ENCODE measurements at places on chromosomes 4 and X.

DNA sequence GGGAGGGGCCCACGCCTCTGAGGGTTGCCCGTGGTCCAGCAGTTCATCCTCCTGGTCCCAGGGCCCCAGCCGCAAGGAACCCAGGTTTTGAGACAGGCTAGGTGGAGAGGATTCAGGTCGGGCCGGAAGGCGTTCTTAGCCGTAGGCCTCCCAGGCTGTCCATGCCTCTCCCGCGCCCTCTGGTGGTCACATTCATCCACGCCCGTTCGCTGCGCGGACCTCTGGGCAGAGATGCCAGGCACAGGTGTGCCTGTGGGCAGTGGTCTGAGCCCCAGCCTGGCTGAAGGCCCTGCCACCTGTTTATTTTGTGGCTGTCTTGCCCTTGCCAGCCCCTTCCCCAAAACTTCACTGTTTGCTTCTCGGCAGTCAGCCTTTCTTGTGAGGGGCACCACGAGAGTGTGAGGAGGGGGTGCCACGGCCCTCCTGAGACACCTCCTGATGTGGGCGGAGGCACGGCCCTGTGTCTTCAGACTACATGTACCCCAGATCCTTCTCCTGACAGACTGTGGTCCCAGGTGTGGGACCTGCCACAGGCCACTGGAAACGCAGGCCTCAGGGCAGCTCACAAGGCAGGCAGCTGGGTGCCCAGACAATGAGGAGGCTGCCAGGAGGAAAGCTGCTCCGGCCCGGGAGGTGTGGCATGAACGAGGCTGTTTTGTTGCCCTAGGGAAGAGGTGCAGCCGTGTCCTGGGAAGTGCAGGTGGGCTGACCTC lies 5.0 kb downstream of the UVSSA start:
- peak; percentile 78 for DNase-seq

DNA sequence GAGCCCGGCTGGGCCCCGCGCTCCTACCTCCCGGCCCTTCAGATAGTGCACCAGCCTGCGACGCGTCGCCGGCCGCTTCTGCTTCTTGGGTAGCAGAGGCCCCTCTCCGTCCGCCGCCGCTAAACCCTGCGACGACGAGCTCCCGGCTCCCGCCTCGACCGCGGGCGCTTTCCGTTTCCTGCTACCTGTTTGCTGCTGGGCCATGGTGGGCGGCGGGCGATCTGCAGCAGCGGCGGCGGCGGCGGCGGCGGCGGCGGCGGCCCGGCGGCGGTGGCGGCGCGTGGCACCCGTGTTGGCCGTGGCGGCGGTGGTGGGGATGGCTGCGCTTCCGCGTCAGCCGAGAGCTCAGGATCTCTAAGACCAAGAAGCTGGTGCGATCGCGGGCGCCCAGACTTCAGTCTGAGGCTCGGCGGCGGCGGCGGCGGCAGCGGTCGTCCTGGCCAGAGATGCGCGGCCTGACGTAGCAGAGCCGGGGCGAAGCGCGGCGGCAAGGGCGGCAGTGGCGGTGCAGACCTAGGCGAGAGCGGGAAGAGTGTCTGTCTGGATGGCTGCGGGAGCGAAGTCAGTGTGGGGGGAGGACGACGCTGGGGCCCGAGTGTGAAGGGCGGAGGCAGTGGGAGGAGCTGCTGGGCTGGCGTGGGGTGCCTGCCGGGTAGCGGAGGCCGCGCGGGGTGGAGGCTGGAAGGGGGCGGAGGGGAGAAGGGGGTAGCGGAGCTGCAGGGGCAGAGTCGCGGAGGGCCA lies at the start of gene DCAF12L2:
TSS of gene DCAF12L2 (minus strand) at position 569 of the 741 bp plus-strand sequence. CDS start at position 204, 365 bp downstream.
- no peak for DNase-seq

DNA sequence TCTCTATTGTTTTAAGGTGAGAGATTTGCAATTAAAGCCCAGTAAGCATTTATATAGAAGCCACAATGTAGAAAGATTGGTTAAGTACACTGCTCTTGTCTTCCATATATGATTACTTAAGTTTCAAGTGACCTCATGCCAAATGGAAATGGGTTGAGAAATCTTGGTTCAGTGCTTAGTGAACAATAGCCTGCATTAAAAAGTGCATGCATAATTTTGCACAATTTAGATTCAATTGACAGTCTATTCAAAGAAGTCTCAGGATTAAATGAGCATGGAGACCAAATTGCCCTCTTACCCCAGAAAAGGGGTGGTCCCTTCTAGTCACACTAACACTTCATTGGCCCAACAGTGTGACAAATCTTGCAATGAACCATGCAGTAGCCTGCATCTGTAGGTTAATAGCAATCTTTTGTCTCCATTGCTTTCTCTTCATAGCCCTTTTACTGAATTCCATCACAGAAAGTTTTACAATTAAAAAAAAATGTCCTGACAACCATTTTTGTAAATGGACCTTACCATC lies 93.6 kb downstream of the HHIP start:
- DNase-seq: no peak

DNA sequence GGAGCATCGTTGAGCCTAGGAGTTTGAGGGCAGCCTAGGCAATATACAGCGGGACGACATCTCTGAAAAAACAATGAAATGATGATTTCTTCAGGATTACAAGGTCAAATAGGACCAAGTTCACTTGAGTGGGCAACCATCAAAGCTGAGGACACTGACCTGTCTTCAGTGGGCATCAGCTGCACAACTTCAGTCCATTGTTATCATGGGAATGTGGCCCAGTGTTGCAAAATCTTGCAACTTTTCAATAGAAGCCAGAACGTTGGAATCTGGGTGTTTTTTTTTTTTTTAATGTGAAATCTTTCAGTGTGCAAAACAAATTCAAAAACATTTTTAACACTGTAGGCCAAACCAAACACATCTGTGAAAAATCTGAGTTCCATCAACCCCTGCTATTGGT lies 155.4 kb upstream of the PLAC1 start:
- no peak for DNase-seq

DNA sequence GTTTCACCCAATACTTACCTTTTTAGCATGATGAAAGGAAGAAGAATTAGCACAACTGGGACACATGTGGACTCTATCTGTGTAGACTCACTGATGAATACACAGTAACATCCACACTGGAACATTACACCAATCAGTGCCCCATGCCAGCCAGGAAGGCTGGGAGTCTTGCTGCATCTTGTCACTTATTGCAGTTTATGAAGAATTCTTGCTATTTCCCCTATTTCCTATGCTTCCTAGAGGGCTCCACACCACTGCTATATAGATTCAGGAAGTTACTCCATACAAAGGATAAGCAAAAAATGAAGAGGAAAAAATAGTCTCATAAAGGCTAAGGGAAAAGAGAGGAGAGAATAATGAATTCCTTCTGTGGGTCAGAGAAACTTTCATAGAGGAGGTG lies 201.0 kb downstream of the CAMK2D start:
- no peak for DNase-seq

GRCh38 chrX:115894087-115894486 lies 276.5 kb upstream of the AGTR2 start:
- DNase-seq: no peak

DNA sequence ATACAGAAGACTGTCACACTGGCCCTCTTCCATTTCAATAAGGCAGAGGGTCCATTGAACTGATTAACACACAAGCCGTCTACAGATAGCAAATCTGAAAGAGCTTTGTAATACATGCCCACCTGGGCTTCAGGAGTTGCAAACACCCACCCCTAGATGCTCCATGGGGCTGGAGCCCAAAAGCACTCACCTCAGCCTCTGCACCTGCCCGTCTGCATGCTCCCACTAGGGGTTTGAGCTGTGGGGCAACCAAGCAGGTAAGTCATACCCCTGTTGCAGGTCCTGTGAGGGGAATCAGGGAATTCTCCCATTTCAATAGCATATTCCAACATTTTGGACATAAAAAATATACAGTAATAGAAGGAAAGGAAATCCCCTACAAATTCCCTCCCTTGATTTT lies 243.0 kb upstream of the KCNIP4 start:
- no peak for DNase-seq

- no peak for DNase-seq
These were observed at the start of gene VEGFC for GRCh38 chr4:176792326-176793059. VEGFC (minus strand) TSS chr4:176792922; CDS start chr4:176792311, 611 bp downstream.

GRCh38 chr4:120857312-120857711 lies 65.2 kb downstream of the PRDM5 start:
- DNase-seq: no peak

- DNase-seq: peak; percentile 18
These were observed 108.3 kb upstream of the MED14 start for GRCh38 chrX:40843643-40844042.

DNA sequence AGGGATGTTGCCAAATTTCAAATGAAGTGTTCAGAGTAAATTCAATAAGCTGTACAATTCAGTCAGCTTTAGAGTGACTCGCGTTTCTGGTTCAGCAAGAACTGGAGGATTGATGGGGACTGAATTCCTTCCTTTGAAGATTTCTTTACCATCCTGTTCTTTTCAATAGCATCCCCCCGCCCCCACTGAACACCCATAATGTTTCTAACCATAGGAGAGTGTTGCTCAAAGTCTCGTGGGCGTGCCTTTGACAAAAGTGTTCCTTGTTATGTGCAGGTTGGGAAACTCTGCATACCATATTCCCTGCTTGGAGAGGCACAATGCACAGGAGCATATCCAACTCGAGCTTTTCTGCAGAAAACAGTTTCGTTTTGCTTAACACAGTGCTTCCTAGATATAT lies 323.5 kb upstream of the CASK start:
- DNase-seq: peak; percentile 84

- DNase-seq: no peak
These were observed 18.1 kb downstream of the GUCY2F start for GRCh38 chrX:109463784-109464183.

GRCh38 chrX:24498181-24498580 lies 33.1 kb downstream of the PDK3 start:
- no peak for DNase-seq

DNA sequence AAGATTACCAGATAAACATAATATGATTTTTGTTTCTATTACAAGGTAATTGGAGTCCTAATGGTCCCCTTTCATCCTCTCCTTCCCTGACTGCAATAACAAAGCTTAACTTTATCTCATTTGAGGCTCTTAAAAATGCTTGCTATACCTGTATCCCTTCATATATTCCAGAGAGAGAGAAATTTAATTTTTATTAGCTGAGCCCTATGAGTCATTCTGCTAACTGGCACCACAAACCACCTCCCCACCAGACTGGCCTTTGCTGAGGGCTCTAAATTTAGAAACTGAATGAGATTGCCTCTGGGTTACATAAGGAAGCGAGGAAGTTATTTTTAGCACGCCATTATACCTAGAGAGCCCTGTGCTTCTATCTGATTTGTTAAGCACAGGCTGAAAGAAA lies 27.4 kb downstream of the CBLL2 start:
- no peak for DNase-seq

- no peak for DNase-seq
These were observed 35.5 kb downstream of the TET2 start for GRCh38 chr4:105182211-105182610.

- no peak for DNase-seq
These were observed 56.6 kb downstream of the DKK2 start for GRCh38 chr4:106979476-106979875.

DNA sequence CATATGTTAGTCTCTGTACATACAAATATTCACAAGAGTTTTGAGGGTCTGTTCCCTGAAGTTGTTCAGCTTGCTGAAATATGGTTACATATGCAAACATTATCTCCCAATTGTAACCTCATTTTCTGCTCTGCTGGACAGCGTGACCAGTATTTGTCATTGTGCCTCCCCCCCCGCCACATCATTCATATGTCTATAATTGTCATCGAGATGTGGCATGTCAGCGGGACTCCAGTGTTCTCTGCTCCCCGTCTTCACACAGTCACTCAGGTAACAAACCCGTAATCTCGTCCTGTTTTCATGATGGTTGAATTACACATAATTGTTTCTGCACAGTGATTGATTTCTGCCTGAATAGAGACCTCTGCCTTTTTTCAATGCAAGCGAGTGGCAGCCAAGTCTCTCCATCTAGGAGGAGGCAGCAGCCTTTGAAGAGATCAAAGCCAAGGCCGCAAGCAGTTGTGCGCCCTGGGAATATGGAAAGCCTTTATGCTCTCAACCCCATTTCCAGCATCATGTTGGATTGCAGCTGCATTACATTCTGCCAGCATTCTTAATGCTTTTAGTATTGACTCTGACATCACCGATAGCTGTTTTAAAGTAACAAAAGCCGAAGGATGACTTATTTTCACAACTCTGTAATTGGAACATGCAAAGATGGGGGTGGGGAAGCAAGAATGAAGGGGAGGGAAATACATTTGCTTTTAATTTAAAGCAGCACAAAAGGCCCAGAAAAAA lies 27.4 kb downstream of the LEF1 start:
- no peak for DNase-seq

- no peak for DNase-seq
These were observed 219.6 kb downstream of the DKK2 start for GRCh38 chr4:106816496-106816895.

GRCh38 chr4:121675715-121676114 lies 21.1 kb downstream of the ANXA5 start:
- DNase-seq: peak; percentile 26

GRCh38 chrX:151912221-151912620 lies 468 bp upstream of the MAGEA4 start:
- no peak for DNase-seq

DNA sequence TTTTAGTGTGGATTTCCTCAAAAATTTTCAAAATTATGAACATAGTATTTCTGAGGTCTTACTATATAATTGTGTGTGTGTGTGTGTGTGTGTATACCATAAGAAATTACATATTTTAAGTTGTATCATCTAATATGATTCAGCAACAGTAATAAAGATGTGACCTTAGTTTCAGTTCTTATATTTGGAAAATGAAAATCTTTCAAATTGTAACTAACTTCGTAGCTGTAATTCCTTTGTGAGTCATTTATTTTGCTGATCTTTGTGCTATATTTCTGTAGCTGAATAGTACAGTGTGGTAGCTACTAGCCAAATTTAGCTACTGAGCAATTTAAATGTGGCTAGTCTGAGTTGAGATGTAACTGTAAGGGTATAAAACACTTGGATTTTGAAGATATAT lies 116.4 kb downstream of the RAP1GDS1 start:
- no peak for DNase-seq

GRCh38 chr4:38266616-38267015 lies 306.4 kb downstream of the PTTG2 start:
- no peak for DNase-seq

DNA sequence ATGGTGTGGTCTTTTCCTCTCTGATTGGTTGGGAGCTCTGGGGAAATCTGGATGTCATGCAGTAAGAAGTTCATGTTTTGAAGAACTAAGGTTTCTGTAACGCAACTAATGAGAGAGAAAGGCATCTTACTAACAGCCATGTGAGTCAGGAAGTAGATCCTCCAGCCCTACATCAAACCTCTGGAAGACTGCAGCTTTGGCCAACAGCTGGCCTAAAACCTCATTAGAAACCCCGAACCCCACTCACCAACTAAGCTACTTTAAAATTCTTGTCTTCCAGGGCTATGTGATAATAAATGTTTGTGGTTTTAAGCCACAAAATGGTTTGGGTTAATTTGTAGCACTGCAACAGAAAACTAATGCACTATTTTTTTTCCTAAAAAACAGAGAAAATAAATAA lies 549.0 kb upstream of the GRID2 start:
- DNase-seq: no peak
